Cerebellar nuclear complex (tissue), 1 donor: ENCODE measurements at places on chromosomes 4 and X.

DNA sequence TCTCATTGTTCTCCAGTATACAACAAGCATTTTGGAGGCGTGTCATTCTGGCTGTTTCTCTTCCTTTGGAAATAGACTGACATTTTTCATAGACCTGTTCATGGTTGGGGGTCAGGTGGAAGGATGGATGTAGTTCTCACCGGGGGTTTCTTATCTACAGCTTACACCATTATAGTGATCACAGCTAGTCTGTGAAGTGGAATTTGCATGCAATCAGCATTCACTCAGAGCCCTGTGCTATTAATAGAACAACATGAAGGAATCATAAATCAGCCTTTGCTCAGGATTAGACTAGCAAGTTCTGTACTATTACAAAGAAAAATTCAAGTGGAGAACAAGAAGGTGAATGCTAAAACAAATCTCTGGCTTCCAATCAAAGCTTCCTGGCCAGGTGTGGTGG, 132.6 kb upstream of the PUDP start:
- DNase-seq = no peak

- DNase-seq = no peak
Measured at GRCh38 chrX:130058652-130059051, 51.6 kb downstream of the ELF4 start.

GRCh38 chr4:41363384-41363981, 106.8 kb downstream of the UCHL1 start:
- DNase-seq = no peak

DNA sequence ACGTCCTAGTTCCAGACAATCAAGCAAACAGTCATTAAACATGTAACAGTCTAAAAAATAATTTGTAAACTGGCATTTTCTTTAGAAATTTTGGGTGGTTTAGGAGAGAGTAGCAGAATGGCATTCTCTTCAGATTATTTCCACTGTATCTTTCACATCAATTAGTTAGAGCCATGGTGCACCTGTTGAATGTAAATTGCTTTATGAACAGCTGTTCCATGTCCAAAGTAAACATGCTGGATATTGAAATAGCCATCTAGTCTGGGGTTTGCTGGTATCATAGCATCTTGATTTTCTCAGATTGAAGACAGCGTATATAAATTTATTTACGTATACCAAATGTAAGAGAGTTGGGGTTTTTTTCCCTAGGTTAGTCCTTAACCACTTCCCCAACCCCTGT, 143.6 kb downstream of the RCHY1 start:
- no peak for DNase-seq

DNA sequence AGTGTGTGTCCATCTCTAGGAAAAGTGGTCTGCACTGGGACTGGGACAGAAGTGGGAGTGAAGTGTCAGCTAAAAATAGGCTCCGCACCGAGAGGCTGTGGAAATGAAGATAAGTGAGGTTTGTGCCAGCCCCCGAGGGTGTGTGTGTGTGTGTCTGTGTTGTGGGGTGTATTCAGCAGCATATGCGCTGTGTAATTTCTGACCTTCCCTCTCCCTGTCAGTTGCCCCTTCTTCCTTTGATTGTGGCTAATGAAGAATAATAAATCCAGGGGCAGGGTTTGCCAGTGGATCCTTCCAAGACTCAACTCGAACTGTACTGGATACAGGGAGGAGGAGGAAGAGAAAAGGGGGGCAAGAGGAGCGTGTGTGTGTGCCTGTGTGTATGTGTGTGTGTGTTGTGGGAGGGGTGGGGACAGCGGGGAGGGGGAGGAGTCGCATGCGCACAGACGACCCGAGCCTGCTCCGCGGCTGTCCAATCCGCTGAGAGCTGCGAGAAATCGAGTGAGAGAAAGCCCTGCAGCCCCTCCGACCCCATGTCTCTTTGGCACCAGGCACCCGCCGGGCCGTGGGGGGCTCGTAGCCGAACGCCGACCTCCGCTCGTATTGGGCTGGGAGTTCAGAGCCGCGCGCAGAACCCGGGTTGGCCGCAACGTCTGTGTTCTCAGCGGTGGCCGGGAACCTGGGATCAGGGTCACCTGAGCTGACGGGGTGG, 916 bp upstream of the POU4F2 start:
- no peak for DNase-seq

DNA sequence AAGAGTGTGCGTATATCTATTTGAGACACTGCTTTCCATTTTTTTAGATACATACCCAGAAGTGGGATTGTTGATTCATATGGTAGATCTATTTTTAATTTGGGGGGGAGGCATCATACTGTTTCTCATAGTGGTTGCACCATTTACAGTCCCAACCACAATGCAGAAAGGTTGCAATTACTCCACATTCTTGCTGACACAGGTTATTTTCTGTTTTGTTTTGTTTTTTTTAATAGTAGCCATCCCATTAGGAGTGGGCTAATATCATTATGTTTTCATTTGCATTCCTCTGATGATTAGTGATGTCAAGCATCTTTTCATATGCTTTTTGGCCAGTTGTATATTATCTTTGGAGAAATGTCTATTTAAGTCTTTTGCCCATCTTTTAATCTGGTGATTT, 15.1 kb upstream of the LHFPL1 start:
- DNase-seq = no peak

DNA sequence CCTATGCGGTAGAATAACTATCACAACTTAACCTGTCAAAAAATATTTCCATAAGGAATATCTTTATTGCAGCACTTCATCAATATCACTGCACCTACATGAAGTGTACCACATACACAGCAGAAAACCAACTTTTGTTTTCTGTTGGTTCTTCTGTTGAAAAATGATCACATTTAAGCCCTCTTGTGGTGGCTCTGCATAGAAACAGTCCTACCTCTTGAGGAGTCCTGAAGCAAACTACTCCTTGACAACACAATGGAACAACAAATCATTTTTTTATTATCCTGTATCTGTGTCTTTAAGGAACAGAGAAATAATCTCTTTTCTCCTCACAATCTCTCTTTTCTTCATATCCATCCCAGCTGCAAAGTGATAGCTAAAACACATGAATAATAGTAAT, 39.8 kb upstream of the ATOH1 start:
- no peak for DNase-seq

GRCh38 chr4:47462799-47463234, 685 bp downstream of the COMMD8 start:
- DNase-seq = peak; percentile 32

- no peak for DNase-seq
Measured at GRCh38 chrX:134171661-134172587, 65.1 kb upstream of the CCDC160 start.

DNA sequence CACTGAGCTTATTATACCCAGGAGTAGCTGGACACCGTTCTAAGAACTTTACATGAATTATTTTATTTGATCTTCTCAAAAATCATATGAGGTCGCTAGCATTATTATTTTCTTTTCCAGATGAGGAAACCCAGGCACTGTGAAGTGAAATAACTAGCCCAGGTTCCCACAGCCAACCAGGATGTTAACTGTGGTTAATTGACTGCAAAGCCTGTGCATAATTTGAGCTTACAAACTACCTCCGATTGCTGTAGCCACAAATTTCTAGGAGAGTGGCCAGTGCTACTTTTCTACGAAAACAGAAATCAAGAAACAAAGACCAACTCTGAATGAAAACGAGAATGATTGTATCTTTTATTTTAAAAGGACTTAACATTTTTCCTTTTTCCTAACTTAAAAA, 27.2 kb downstream of the SPRY1 start:
- DNase-seq = no peak

DNA sequence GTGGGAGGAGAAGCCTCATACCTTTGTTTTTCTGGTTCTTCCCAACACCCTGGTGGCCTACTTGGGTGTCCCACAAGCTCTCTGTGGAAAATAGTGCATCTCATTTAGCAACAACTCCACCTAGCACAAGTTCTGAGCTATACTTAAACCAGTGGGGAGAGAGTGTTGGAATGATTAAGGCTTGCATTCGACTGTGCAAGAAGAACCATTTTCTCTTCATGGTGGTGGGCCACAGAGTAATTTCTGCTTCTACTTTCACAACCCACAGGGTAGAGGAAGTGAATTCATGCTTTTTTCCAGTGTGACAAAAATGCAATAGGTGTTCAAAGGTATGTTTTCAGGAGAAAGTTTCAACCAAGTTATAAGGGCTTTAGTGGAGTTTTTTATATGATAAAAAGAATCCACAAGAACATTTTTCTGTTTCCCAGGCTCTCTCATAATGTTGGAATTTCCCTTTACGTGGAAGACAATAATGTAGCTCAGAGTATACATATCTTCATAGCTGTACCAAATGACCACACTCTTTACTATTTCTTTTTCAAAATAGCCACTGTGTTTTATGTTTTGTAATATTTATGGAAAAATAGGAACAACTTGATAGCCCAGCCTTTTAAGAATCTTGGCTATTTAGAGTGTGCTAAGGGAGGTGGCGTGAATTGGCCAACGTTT, 80.3 kb upstream of the HHIP start:
- no peak for DNase-seq

DNA sequence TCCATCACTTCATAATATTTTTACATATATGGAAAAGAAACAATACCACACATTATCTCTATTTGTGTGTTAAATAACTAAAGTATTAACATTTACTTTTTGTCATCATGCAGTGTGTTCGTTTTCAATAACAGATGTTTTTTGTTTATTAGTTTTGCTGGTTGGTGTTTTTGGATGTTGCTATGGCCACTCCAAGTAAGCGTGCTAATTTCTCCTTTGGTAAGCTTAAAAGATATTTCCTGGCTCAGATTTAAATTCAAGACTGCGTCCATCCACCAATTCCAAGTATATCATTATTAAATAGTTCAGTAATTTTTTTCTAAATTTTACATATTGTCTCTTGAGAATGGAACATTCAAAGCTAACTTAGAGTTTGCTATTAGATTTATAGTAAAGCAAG, 235.4 kb upstream of the IL1RAPL1 start:
- no peak for DNase-seq

- no peak for DNase-seq
Measured at GRCh38 chr4:140302151-140302859, 71.1 kb upstream of the SCOC start.

- no peak for DNase-seq
Measured at GRCh38 chr4:90146306-90146705, 19.1 kb downstream of the CCSER1 start.
